ENCODE measurements at places on chromosomes 3 and 15.

DNA sequence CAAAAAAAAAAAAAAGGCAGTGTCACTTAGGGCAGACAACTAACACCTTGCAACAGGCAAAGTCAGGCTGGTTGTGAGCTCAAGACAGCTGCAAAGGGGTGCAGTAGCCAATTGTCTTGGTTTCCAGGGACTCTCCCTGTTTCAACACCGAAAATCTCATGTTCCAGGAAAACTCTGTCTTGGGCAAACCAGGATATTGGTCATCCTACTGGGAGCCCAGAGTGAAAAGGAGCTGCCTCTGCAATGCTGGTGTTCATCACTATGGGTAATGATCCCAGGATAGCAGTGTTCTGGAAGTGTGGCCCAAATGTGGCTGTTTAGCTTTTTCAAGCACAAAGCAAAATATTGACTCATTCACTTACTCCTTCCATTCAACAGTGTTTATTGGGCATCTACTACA, 82.6 kb downstream of the ARHGAP31 start:
- no peak for DNase-seq

- DNase-seq, result peak; percentile 58
These were observed 36.2 kb downstream of the BBS4 start for GRCh38 chr15:72722071-72722696.

DNA sequence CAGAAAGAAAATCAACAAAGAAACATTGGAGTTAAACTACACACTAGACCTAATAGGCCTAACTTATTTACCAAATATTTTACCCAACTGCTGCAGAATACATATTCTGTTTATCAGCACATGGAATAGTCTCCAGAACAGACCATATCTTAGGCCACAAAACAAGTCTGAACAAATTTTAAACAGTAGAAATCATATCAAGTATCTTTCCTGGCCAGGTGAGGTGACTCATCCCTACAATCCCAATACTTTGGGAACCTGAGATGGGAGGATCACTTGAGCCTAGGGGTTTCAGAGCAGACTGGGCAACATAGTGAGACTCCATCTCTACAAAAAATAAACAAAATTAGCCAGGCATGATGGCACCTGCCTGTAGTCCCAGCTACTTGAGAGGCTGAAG, 18.1 kb upstream of the KPNA4 start:
- no peak for DNase-seq

DNA sequence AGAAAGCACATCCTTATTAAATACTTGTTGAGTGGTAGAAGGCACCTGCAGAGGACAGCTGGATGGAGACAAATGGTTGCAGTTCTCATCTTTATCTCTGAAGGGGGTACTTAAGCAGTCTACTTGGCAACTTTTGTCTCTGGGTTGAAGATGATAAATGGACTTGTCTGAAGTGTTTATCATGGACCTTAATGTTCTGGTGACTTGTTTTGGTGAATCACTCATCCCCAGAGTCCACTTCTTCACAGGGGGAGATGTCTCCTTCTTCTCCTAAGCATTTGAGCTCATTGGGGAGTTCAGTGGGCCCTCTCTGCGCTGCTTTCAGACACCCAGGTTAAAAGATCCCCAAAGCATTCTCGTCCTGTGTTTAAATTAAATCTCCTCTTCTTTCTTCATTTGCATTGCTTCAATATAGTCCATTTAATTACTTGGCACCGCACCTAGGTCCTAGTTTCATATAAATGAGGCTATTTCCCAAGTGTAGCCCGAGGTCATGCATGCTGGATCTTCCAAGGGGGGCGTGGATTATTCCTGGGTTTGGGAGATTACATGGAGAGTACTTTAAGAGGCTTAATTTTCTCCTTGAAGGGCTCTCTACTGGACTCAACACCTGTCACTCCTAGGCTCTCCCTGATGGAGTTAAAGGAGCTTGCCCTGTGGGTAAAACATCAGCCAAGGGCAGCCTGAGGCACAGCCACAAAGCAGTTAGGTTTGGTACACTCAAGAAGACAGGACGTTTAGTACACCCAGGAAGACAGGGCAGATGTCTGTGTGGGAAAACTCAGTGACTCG, 239.3 kb upstream of the C2CD4B start:
- no peak for DNase-seq

DNA sequence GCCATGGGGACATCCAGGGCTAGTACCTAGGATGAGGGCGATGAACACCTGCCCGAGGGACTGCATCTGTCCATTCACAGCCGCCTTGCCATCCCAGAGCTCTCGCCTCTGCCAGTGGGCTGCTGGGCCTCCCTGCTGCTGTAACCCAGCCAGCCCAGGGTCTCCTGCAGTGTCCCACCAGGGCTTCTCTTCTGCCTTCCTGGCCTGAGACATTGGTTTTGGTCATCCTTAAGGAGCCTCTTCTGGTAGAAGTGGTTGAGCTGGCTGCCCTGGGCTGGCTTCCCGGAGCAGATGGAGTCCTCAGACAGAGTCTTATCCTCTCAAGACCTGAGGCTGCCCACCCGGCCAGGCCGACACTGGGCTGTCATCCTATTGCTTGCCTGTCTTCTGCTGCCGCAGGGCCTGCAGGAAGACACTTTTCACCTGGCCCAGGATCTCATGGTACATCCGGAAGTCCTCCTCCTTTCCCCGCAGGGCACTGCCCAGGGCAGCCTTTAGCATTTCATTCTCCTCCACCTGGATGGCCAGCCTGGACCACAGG, 6.1 kb upstream of the HHATL start:
- DNase-seq, result no peak

- no peak for DNase-seq
These were observed 917.7 kb downstream of the IGSF11 start for GRCh38 chr3:118116991-118117390.

DNA sequence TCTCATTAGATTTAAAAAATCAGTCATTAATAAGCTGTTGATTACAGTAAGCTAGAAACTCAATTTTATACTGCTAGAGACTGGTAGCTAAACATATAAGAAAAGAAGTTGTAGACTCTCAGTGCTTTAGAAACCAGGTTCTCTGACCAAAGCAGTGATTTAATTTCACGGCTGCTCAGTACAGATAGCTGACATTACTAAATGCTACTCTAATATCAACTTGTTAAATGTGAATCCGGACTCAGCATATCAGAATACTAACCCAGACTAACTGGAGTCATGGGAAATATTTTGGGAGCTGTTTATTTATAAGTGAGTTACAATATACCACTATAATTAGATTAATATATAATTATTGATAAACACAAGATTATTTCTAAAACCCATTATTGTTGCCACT, 80.4 kb downstream of the NEDD4 start:
- no peak for DNase-seq

DNA sequence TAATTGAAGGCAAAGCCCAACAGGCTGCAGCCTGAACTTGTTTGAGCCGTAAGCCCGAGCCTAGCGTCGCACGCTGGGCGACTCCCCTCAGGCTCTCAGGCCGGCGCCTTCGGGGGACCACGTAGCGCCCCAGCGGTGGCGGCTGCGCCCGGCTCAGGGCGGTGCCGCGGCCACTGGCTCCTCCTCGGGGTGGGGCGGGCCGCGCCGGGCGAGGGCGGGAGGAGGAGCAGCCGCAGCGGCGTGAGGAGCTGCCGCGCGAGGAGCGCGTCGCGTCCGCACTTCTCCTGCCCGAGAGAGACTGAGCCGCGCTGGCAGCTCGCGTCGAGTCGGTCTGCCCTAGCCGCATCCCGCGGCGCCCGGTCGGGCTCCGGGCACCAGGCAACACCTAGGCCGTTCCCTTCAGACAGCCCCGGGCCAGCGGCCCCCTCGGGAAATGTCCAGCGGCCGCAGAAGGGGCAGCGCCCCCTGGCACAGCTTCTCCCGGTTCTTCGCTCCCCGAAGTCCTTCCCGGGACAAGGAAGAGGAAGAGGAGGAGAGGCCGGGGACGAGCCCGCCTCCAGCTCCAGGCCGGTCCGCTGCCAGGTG, at the start of gene CRYBG3:
TSS of gene CRYBG3 (plus strand) at position 238 of the 585 bp plus-strand sequence. CDS start at position 434, 196 bp downstream.
- peak; percentile 91 for DNase-seq

GRCh38 chr3:24641628-24642027, 147.0 kb upstream of the THRB start:
- no peak for DNase-seq

DNA sequence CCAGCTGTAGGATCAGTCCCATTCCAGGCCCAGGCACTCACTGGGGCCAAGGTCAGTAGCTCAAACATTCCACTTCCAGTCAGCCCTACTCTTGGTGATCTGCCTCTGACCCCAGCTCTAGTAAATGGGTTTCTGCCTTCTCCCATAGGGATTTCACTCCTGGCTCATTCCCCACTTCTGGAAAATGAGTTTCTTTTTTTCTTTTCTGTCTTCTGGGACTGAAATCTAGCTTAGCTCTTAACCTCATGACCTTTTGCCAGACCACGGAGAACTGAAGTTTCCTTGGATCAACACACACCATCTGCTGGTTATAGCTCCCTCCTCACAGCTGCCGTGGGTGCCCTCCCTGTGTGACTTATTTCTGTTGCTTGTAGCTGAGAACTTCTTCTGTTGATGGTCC, 21.3 kb downstream of the MME start:
- DNase-seq, result no peak

GRCh38 chr3:124783696-124784095, 53.4 kb downstream of the UMPS start:
- no peak for DNase-seq
